ENCODE measurements at places on chromosomes 1 and 21.

DNA sequence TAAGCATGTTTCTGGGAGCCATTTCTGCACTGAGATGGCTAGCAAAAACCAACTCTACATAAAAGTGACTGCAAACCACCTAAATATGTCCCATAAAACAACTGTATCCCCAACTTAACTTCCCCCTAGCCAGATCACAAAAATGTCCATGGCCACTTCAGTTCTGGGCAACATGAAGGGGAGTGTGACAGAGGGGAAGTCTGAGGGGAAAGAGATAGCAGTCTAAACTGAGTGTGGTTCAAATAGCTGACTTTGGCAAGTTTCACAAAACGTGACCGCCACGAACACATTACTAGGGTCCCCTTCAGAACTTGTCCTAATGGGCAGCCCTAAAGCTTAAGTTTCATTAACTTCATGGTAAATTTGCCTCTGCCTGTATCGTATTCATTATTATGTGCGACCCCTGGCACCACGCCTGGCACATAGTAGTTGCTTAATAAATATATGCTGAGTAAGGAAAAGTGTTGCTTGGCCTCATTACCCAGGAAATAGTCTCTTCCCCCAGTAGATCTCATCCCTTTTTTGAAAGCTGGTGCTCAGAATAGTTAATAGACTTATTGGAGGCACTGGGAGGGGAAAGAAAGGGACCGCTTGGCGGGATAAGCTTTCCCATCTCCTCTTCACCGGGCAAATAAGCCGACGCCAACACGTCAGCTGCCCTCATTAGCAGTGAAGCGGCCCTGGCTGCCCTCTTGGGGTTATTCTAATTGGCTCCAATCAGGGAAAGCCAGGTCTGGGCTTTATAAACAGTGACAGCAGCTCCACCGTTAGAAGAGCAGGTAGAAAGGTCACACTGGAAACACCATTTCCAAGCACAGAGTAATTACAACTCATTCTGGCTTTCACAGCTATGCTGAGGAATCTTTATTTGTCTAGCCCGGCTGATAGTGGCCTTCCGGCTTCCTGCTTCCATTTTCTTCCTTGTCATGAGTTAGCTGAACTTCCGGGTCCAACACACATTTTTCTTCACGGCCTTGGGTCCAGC is 122.1 kb downstream of the LRIG2 start:
- no peak for DNase-seq

DNA sequence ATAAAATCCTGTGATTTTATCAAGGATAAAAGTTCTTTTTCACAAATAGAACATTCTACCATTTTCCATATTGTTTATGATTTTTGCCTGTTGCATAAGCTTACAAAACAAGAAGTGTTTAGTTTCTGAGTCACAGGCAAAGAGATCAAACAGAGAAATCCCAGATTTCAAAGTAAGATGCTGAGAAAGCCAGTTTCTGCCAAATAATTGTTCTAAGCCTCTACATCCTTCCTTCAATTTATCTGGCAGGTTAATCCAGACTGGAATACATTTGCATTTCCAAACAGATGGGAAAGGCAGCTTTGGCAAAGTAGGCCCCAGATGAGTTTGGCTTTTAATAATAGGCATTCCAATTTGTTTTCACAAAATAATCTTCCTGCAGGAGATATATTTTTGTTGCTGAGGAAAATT is 2.5 kb downstream of the SLC1A7 start:
- no peak for DNase-seq

GRCh38 chr1:184190616-184191015 is 139.1 kb downstream of the TSEN15 start:
- no peak for DNase-seq

- DNase-seq, result no peak
Observed at GRCh38 chr1:211518330-211519289, 26.6 kb upstream of the RD3 start.

DNA sequence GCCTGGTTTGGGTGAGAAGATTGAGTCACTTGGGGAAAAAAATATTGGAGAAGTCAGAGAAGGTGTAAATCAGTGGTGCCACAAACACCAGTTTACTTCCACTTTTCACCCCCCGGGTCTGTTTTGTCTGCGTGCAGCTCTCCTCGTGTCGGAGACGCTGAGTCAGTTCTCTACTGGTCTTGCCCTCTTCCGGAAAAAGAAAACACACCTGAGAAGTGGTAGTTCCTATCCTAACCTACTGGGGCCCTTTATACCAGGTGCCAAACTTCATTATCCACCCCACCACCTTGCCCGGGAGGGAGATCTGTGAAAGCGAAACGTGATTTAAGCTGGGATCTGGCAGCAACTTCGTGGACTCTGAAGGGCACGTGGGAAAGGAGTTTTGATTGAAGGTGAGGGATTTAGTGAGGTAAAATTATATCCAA is 855 bp upstream of the IVNS1ABP start:
- DNase-seq, result no peak
